ENCODE measurements at places on chromosomes 16 and 17.

DNA sequence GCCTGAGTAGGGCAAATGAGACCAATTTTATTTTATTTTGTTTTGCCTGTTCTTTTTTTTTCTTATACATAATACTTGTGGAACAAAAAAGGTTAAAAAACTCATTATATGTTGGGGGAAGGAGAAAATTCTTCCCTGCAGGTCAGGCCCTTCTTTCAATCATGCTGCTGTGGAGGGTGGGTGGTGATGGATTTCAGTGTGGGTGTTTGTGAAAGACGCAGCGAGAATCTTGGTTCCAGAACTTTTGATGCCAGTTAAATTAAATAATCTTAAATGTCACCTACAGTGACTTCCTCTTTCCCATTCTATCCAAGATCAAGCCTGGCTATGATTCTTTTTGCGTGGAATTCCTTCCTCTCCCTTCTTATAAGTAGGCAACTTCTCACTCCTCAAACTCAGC lies 595.8 kb upstream of the EEF2KMT start:
- no peak for DNase-seq

DNA sequence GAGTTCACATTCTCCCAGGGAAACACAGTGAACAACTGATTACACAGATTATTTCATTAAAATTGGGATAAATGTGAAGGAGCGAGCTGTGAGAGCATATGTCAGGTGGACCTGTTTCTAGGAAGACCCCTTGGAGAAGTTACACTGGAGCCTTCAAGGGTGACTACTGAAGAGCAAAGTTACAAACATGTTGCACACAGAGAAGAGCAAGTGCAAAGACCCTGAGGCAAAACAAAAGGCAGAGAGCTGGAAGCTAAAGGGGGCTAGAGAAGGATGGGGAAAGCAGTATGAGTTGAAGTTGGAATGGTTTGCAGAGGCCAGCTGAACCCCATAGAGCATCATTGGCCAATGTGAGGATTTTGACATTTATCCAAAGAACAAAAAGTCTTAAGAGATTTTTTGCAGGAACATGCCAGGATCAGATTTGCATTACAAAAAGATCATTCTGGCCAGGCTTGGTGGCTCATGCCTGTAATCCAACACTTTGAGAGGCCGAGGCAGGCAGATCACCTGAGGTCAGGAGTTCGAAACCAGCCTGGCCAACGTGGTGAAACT lies 14.1 kb downstream of the PDZD9 start:
- DNase-seq = no peak

DNA sequence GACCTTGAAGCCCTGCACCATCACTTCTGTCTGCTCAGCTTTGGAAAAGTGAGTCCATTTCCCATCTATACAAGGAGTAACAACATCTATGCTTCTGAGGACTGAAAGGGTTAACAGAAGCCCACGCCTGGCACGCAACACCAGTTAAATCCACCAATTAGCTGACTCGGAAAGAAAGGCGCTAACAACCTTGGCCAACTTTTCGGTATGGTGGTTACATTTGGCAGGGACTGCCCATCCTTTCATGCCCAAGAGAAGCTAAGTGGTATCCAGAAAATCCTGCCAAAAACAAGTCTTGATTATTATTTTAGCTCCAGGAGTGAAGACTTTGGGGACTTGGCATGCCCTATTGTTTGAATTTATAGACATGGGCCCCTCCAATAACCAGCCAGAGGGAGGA lies 202.3 kb upstream of the RPL38 start:
- DNase-seq = no peak

- DNase-seq = peak; percentile 29
Measured at GRCh38 chr16:85316321-85316919, 204.1 kb upstream of the CIBAR2 start.

- peak; percentile 34 for DNase-seq
Measured at GRCh38 chr17:77107506-77108433, 33.0 kb upstream of the SEC14L1 start.

DNA sequence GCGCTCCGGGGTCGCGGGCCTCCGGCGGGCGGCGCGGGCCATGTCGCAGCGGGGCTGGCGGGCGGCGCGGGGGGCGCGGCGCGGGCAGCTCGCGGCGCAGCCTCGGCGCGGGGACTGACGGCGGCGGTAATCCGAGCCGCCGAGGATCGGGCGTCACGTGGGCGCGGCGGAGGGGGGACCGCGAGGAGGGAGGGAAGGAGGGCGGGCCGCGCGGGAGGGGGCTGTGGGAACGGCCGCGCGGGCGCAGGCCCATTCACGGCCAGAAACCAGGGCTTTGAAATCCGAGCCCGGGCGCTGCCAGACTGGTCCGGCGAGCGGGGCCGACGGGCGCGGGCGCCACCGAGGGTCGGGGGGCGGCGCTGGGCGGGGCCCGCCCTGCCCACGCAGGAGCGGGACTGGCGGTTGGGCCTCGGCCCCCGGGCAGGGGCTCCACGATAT lies at the start of gene MTSS2:
Gene MTSS2, minus strand, starts transcription at position 116 of the 438 bp plus-strand sequence. CDS start 262 bp downstream, outside the sequence.
- no peak for DNase-seq

DNA sequence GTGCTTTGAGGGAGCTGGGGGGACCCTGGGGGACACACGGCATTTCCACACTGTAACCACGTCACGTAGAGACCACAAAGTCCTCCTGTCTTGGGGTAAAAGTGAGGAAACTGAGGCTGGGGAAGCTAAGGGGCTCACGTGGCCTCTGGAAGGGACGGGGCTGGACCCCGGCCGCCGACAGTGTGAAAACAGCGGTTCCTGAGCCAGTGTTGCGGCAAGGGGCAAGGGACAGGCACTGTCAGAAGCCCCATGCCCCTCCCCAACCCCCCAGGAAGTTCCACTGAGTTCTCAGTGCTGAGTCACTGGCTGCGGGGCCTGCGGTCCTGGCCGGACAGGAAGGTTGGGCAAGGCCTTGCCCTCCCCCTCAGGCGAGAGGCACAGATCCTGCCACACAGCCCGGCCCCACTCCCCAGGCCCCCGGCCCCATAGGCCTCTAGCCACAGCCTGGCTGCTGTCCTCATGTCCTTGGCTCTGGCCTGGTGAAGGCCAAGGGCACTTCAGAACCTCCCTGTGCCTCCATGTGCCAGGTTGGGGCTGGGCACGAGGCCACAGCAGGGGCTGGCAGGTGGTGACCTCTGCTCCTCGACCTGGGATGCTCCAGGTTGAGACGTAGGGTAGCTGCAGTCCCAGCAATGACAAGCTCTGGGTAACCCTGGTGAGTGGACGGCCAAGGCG lies 5.0 kb upstream of the CCDC57 start:
- DNase-seq = no peak

GRCh38 chr17:68507576-68507975 lies 4.7 kb upstream of the PRKAR1A start:
- DNase-seq = no peak

DNA sequence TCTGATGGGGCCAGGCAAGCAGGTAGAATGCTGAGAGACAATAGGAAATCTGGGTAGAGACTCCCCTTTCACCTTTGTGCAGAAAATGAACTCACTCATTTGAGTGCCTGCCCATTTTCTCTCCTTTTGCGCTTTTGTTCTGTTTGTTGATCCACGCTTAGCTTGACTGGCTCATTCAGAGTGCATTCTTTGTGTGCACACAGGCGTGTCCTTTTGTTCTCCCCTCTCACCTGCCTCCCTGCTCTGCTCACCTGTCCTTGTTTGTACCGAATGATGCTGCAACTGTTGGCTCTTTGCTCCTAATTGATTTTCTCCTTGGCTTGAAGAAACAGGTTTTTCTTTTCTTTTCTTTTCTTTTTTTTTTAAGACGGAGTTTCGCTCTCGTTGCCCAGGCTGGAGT lies 15.8 kb downstream of the PGS1 start:
- no peak for DNase-seq

DNA sequence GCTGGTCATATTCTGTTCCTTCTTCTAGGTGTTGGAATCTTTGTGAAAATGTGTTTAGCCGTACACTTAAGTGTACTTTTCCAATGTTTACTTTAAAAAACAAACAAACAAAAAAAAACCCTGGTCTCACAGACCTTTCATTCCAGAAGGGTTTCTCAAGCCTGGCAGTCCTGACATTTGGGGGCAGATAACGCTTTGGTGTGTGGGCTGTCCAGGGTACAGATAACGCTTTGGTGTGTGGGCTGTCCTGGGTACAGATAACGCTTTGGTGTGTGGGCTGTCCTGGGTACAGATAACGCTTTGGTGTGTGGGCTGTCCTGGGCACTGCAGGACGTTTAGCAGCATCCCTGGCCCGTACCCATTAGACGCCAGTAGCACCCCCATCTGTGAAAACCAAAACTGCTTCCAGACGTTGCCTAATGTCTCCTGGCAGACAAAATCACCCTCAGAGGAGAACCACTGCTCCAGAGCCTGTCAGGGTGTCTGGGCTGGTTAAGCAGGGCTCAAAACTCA lies 15.2 kb upstream of the FLCN start:
- DNase-seq = no peak

- DNase-seq = no peak
Measured at GRCh38 chr16:57606847-57607501, 21.5 kb upstream of the ADGRG1 start.

GRCh38 chr17:8832711-8833352 lies 33.7 kb upstream of the MFSD6L start:
- DNase-seq = peak; percentile 16

DNA sequence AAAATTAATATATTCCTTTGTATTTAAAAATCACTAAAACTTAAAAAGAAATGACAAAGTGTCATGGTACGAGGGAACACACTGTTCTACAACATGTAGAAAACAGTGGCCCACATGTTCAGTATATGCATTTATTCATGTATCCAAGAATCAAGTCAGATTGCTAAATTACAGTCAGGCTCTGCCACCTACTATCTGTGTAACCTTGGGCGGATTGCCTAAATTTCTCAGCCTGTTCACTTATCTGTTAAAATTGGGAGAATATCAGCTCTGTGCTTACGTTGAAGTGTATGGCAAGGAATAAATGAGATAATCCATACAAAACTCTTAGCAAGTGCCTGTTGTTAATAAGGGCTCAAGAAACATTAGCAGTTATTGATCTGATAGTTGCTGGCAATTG lies 3.4 kb upstream of the USP22 start:
- DNase-seq = no peak

GRCh38 chr17:1156864-1157263 lies 22.9 kb downstream of the ABR start:
- no peak for DNase-seq

GRCh38 chr17:31291820-31292219 lies 5.2 kb downstream of the OMG start:
- DNase-seq = no peak

DNA sequence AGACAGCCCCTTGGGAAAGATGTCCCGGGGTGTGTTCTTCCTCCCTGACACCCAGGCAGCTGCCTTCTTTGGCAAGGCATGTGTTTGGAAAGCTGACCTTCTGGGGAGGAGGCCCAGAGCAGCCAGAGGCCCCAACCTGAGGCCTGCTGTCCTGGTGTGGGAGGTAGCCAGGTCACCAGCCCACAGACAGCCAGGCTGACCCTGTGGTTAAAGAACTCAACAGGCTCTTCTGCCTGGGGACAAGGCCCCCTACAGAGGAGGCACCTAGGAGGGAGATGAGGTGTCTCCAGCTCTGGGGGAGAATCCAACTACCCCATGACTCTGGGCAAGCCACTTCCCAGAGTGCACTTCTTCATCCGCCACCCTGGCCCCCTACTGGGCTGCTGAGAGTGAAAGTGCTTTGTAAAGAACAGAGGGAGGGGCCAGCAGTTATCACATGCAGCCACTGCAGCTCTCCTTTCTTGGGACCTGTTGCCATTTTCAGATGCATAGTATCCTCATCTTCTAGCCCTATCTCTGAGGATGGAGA lies 13.1 kb upstream of the SREBF1 start:
- DNase-seq = peak; percentile 53

- DNase-seq = no peak
Measured at GRCh38 chr16:24976971-24977677, 38.0 kb downstream of the ARHGAP17 start.

DNA sequence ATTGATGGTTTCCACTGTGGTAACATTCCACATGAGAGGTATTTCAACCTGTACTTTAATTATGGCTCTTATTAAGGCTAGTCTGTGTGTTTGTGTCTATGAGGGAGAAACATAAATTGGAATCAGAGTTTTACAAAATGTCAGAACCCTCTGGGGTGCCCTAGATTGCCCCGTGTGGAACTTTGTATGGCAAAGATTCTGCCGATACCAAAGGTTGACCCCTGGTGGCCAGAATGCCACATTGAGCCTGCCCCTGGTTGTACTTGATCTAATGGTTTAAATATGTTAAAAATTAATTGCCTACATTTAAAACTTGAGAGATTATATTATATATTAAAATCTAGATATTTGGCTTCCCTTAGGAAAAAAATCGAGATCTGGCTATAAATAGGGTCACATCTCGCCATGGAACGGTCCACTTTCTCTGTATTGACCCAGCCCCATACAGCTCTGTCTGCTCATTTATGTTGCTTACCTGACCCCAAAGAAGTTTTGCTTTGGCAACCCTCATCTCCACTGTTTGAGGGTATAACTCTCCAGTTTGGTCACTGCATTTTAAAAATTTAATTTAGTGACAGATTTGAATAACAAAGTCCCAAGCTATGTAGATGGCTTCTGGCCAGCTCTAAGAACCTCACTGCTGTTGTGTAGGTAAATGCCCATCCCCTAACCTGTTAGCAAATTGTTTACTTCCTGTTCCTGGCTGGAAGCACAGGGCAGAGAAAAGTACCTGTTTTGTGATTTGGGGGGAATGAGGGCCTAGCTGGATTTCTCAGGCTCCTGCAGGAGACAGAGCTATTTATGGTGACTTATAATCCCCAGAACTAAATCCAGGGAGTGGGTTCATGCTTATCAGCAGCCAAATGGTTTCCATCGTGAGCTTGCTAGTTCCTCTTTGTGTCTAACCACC lies 95.0 kb downstream of the PLCG2 start:
- DNase-seq = peak; percentile 32

DNA sequence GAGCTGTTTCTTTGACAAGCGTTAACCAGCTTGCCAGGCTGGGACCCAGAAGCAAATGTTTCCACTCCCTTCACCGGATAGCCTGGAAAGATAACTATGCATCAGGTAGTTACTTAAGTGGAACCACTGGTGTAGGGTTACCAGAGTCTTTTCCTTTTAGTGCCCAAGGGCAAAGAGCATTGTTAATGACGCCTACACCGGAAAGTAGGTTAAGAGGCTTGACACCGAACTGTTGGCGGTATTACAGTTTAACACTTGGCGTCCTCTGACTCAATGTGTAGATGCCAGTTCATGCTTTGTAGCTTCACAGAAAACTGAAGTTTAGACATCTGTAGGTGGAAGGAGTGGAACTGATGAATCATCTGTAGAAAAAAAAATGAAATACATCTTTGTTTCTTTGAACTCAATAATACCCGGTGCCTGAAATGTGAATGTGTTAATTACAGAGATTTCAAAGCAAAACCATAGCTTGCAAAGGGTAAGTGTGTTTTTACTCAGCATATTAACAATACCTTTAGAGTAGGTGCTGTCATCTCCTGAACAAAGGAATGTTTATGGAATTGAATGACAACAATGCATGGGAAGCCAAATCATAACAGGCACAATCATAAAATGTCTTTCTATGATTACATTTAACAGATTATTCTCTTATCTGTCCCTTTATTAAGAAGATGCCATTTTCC lies 426.7 kb upstream of the SALL1 start:
- no peak for DNase-seq

GRCh38 chr16:17668386-17668785 lies 197.6 kb upstream of the XYLT1 start:
- no peak for DNase-seq

DNA sequence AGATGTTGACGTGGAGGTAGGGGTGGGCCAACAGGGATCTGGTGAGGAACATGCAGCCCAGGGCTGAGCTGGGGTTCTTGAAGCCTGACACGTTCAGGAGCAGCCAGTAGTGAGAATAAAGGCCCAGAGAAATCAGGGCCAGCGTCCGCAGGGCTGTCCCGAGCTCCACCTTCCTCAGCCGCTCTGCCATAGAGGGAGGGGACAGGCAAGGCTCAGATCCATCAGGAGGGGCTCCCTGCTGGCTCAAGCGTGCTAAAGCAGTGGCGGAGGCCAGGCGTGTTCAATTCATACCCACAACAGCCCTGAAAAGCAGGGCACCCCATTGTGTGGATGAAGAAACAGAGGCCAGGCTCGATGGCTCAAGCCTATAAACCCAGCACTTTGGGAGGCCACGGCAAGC lies 8.3 kb upstream of the FDXR start:
- no peak for DNase-seq
